HFFc6 (cell line): ENCODE measurements at places on chromosomes 11 and 22. TPM values are rescaled to one million over a fixed set of nuclear protein-coding genes. Genes with fewer than 3 reads are reported as not detected.

DNA sequence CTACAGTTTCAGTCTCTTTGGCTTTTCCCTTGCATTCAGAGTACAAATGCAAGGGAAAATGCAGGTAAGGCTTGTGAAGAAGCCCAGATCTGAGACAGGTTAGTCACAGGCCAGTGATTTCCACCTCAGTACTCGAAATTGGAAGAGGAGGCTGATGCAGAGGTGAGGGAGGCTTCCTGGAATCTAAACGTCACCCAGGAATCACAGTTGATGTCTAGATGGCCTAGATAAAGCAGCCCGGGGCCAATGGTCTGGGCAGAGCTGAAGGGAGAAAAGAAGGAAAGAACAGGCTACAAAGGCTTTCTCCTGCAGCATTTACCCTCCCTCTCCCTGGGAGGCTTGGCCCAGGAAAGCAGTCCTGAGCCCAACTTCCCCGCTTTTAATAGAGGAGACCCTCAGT lies 8.5 kb downstream of the TRIM6 start:
- H3K4me3 ChIP-seq: peak overlapping the region; percentile 22; the same call in 1 of the 2 replicates
- no peaks in the 10 kb centered on the region for H3K36me3 ChIP-seq
- H3K4me1 ChIP-seq: peaks cover 48% of the 10 kb centered on the region
- peak overlapping the region; percentile 85 for H3K27ac ChIP-seq
- no peaks in the 10 kb centered on the region; the same call in 1 of the 2 replicates for H3K27me3 ChIP-seq

DNA sequence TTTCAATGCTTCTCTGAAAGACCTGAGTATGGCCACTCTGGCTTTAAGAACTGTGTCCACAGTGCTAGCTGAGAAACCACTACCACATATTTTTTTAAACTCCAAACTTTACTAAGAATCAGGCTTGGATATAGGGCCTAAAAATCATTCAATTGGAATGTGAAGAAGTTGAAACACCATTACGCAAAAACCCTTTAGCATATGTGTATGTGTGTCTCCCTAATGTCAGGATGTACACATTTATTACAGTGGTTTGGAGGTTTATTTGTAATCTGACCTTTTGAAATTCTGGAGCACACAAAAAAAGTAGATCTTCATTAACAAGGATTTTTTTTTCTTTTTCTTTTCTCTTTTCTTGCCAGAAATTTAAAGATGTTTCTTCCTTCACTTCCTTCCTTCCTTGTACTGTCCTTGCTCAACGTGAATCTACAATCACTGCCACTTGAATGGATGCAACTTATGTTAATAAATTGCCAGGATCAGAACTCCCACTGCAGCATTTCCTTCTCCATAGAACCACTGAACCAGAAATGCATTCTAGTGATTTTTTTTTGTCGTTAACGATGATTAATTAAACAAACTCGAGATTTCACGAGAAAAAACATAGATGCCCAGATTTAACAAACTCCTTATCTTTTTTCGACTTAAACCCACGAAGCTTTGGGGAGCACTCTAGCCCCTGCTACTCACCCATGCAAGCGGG lies 3.1 kb upstream of the ADM start:
- H3K4me1 ChIP-seq: peaks cover 46% of the 10 kb centered on the region
- H3K27me3 ChIP-seq: peaks cover 19% of the 10 kb centered on the region
- H3K27ac ChIP-seq: peak overlapping the region; percentile 99

GRCh38 chr11:58285483-58286040 lies 17.5 kb upstream of the OR10W1 start:
- H3K27ac ChIP-seq: no peak overlapping the region
- DNase-seq: no peak
- peaks cover 31% of the 10 kb centered on the region for H3K4me1 ChIP-seq
- H3K27me3 ChIP-seq: no peaks in the 10 kb centered on the region; the same call in 1 of the 2 replicates
- H3K36me3 ChIP-seq: no peaks in the 10 kb centered on the region; the same call in 1 of the 2 replicates

GRCh38 chr11:2400069-2400761 lies at the start of gene TSSC4:
Gene TSSC4, plus strand, starts transcription at chr11:2400750. Its CDS starts 1,884 bp downstream, at chr11:2402634.
- peaks cover 17% of the 10 kb centered on the region for H3K27me3 ChIP-seq
- peak within 1 kb of the TSS; percentile 92 for H3K27ac ChIP-seq
- peaks cover 21% of the 10 kb centered on the region for H3K4me1 ChIP-seq
- H3K36me3 ChIP-seq: peaks cover 18% of the 10 kb centered on the region
- peak; percentile 100 for DNase-seq

GRCh38 chr11:121683791-121684190 lies 231.0 kb upstream of the SORL1-AS1 start:
- H3K4me1 ChIP-seq: peaks cover 26% of the 10 kb centered on the region
- no peaks in the 10 kb centered on the region; the same call in none of the 2 replicates for H3K27me3 ChIP-seq
- H3K4me3 ChIP-seq: no peak overlapping the region
- H3K36me3 ChIP-seq: no peaks in the 10 kb centered on the region
- H3K27ac ChIP-seq: no peak overlapping the region
- no peak for DNase-seq

TP53I11 gene
- 1.4 to 2.7 TPM (median 2.5 TPM) in 3 replicates for total RNA-seq

PDE3B gene
- 0.05 TPM in 1 of 3 replicates, not detected in the others for total RNA-seq

KCNJ1 gene
- total RNA-seq: not detected in 3 replicates

DCHS1 gene
- 1.2 to 2.4 TPM (median 1.5 TPM) in 3 replicates for total RNA-seq

OR5P2 gene
- not detected in 3 replicates for total RNA-seq

DNA sequence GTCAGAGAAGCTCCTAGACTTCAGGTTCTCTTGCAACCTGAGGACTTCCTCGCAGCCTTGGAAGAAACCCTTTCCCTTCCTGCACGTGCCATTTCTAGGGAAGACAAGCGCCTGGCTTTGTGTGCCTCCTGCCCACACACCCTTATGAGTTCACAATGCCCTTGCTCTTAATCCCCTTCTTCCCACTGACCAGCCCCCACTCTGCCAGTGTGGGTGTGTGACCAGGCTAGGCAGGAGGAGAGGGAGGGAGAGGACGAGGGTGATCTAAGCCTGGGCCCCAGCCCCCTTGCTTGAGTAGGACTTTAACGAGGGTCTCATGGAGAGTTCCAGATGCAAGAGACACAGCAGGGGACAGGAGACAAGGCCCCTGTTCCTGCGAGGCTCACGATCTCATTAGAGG lies 30.2 kb downstream of the TP53I11 start:
- H3K36me3 ChIP-seq: no peaks in the 10 kb centered on the region
- no peak for DNase-seq
- no peaks in the 10 kb centered on the region for H3K4me1 ChIP-seq
- peaks cover 57% of the 10 kb centered on the region for H3K27me3 ChIP-seq
- no peak overlapping the region for H3K27ac ChIP-seq

GRAP2 gene
- not detected in 2 replicates for total RNA-seq
